ENCODE measurements at places on chromosomes 7 and 10.

GRCh38 chr10:61890881-61891409 lies 10.6 kb upstream of the ARID5B start:
- no peak for DNase-seq

DNA sequence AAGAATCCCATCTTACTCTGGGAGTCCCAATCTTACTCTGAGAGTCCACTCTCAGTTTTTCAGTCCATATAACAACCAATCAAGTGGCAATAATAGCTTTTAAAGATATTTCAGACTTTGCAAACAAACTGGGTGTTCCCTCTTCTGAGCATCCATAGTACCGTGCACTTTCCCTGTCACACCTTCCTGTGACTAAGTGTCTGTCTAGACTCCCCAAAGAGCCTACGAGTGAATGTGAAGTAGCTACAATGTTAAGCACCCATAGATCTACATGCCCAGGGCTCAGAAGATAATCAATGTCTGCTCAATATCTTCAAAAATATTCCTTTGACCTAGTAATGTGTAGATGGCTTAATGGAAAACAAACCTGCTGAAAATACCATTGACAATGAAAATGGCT lies 95.6 kb upstream of the ASAH2 start:
- no peak for DNase-seq

DNA sequence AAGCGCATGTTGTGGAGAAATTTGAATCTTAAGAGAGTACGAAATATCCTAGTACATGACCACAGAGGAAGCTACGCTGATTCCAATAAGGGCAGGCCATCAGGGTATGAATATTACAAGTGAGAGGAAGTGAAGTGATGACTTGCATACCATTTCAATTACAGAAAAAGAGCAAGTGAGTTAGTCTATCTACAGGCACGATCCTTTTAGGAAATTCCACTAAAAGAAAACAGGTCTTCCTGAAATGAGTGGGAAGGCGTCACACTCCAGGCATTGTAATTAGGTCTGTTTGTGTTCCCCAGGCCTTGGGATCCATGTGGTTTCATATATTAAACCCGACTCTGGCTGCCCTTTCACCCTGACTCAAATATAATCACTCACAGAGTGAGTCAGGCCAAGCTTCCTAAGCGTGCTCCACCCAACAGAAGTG lies 152.5 kb downstream of the SEMA3A start:
- DNase-seq: no peak

DNA sequence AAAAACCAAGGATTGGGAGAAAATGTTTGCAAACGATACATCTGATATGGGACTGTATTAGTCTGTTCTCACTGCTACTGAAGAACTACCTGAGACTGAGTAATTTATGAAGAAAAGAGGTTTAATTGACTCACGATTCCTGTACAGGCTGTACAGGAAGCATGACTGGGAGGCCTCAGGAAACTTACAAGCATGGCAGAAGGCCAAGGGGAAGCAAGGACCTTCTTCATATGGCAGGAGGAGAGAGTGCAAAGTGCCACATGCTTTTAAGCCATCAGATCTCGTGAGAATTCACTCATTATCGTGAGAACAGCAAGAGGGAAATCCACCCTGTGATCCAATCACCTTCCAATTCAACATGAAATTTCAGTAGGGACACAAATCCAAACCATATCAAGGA lies 11.0 kb downstream of the ZNF713 start:
- no peak for DNase-seq

DNA sequence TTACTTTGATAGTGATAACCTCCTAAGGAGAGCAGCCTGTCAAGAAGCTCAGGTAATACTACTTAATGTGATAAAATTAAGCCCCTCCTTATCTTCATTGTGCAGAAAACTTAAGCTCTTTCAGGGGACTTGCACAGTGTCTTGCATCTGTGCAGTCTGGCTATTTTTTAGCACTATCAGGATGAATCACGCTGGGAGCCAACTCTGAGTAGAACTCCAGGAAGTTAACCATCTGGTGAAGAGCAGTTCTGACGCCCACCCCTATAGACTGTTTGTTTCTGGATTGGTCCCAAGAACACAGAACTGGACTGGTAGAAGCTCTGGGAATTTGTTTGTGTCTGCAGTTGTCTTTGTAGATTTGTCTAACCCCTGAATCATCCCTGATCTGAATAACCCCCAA lies 41.9 kb downstream of the AGK start:
- no peak for DNase-seq

GRCh38 chr10:60444494-60445064 lies 54.9 kb upstream of the ANK3 start:
- DNase-seq: no peak

- DNase-seq: no peak
Observed at GRCh38 chr10:33099748-33100147, 141.7 kb upstream of the ITGB1 start.

DNA sequence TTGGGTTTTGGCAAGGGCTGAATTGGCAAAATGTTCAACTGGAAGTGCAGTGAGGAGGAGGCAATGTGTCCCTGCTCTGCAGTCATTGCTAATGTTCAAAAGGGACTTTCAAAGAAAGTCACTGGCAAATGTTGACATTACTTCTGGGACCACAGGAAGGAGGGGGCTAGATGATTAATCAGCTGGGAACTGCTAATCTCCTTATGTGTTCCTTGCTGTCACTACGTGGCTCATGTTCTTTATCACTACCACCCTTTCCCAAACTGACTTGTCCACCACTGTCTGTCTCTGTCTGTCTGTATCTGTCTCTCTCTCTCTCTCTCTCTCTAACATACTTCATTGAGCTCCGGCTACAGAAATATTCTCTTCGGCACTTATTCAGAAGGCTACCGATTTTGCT lies 86.9 kb upstream of the MTPN start:
- DNase-seq: no peak

- DNase-seq: no peak
Observed at GRCh38 chr7:133290041-133290440, 37.2 kb downstream of the EXOC4 start.

DNA sequence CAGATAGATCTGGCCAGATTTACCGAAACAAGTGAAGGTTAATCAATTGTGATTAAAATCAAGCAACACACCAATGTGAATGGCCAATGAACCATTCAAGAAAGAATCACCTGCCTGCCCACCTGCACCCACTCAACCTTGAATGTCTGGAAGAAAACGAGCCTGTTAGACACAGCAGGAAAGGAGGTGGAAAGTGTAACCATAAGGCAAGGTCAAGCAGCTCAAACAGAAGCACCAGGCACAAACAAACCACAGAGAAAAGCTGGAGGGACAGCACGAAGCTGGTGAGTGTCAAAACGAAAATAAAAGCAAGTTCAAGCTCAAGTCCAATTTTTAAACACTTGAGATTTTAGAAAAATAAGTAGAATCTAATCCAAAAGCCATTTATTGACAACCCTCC lies 64.9 kb downstream of the STEAP1B start:
- DNase-seq: no peak

- no peak for DNase-seq
Observed at GRCh38 chr10:88156341-88156740, 292.9 kb downstream of the PTEN start.

DNA sequence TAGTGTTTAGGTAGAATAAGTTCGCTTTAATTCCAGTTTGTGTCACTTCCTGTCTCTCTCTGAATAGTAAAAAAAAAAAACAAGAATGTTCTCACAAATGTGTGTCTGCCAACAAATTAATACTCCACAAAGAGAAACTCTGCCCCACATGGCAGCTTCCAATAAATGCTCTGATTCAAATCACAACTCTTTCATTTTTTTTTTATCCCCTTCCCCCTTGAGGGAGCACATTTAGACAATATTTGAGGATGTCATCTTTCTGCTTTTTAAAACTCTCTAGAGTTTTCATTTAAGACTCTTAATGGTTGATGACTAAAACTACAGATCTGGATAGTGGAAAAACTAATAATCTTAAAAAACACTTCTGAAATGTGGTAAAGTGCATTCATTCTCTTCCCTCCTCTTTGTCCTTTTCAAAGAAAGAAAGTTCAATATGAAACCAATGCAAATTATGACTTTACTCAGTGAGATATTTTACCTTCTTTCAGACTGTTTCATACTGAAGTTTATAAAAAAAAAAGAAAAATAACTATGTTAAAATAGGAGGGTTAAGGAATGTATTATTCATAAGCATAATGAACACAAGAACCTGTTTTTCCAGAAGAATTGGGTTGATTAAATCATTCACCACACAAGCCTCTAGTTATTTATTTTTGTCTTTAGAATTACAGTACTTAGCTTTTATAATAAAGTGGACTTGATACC lies 42.3 kb downstream of the ARID5B start:
- DNase-seq: no peak

DNA sequence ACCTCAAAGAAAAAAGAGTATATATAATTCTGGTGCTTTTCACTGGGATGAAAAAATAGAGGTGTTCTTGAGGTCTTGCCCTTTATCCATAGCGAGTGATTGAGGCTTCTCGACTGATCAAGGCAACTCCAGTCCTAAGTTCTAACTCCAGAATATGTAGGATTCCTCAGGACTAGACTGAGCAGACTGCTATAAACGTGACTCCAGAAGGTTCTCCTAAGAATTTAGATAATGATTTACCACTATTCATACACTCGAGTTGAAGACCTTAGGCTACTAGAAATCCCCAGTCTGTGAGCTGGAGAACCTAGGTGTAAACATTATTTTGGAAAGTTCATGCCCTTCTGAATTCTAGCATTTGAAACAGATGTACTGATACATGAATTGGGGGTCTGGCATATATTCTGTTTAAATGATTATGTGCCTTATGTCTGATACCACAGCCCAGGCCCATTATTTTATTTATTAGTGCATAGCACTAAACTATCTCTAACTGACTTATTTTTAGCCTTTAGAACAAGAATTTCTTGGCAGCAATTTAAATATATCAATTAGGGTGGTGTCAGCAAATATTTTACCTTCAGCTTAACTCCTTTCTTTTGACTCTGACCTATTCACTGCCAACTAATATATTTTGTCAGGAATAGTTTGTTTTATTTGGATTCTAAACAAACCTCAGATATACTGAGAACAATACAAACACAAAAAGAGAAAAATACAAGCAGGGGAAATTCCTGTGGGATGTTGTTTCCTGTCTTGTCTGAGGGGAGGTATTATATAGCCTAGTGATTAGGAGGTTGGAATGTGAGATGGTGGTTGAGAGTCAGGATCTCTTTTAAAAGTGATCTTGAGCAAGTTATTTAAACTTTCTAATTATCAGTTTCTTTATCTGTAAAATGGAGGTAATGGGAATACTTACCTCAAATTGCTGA lies 75.8 kb downstream of the PODXL start:
- no peak for DNase-seq

DNA sequence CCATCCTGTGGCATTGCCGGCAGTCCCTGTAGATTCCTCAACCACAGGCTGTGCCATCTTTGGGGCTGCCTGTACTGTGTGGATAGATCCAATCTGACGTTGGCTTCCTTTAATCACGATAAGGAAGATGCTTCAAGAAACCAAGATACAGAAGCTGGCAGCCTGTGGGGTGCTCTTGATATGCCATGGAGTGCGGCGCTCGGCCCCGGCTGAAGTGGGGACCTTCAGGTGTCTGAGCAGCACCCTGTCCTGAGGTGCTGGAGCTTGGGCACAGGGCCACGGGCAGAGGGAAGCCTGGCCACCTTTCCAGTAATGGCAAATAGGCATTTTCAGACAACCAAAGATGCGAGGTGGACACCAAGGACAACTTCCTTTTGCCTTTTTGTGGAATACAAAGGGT lies 139.5 kb downstream of the ACTR3B start:
- DNase-seq: no peak

DNA sequence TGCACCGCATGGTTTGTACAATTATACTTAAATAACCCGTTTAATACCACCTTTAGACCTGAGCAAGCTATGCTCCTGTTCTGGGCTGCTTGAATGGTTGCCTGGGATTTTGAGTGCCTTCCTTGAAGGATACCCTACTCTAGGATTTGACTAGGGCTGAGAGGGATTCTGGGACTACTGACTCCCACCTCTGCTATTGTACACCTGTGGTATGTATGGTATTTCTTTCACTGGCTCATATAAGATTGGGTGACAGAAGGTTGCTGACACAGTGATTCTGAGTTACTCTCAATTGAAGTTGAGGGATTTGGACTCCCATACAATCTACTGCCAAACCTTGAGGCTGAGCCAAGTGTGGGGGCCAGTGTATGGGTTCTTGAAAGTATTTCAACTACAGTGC lies 494.4 kb upstream of the SEMA3D start:
- no peak for DNase-seq

DNA sequence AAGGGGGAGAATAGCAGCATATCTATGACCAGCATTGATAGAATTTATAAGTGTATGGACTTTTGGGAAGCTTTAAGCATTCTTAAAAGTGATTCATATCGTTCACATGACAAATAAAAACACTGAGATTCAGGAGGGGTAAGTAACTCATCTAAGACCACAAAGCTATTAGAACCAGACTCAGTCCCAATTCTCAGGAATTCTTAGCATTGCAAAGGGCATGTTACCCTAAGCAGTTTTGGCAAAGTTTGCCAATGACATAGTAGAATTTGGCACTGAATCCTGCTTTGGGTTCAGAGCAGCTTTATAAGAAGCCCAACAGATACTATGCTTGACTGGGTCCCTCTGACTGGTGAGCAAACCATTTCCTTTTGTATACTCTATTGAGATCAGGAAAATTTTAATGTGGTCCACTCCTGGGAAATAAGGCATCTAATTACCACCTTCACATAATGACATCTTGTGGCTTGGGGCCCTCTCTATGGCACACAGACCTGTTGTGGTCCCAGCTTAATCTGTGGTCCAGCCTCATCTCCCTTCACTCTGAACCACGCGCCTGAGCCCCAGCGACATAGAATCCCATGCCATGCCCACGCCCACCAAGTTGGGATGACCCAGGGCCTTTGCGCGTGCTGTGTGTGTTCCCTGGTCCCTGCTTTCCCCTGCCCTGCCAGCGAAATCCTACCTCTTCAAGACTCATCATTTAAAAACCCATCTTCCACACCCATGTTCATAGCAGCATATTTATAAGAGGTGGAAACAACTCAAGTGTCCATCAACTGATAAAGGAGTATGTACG lies 37.5 kb upstream of the DOCK1 start:
- no peak for DNase-seq

GRCh38 chr10:61765176-61766087 lies 102.7 kb downstream of the CABCOCO1 start:
- no peak for DNase-seq

GRCh38 chr10:74891053-74891452 lies 64.7 kb downstream of the KAT6B start:
- no peak for DNase-seq

DNA sequence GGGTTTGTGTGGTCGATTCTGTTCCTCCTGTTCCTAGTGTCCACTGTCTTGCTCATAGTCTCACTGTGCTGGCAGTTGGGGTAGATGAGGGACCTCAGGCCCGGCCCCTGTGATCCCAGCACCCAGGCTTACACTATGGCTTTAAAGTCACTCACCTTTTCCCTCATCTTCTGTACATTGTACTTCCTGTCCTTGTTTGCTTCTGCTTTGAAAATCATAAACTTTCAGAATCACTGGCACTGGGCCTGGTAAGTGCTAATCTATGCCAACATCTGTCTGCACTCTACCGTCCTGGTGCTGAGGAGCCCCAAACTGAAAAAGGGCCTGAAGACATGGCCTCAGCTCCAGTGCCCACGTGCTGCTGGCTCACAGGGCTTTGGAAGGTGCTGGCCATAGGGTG lies 5.7 kb upstream of the TAS2R60 start:
- no peak for DNase-seq

GRCh38 chr7:51234139-51234538 lies 82.5 kb downstream of the COBL start:
- no peak for DNase-seq

Data from activated T-cell treated with anti-CD3 and anti-CD28 coated beads for 1 hour (primary cell).